Stimulated activated CD8-positive, alpha-beta memory T cell treated with anti-CD3 and anti-CD28 coated beads, Interleukin-7, amount 100 ng/mL, for 1 hour (primary cell): ENCODE measurements at places on chromosomes 6 and 20.

- no peak for DNase-seq
Observed at GRCh38 chr20:50346374-50347283, 156.0 kb downstream of the CEBPB start.

DNA sequence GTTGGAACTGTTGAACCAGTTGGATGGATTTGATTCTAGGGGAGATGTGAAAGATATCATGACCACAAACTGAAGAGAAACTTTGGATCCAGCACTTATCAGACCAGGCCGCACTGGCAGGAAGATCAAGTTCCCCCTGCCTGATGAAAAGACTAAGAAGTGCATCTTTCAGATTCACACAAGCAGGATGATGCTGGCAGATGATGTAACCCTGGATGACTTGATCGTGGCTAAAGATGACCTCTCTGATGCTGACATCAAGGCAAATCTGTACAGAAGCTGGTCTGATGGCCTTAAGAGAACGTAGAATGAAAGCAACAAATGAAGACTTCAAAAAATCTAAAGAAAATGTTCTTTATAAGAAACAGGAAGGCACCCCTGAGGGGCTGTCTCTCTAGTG lies 72.8 kb upstream of the CDYL start:
- no peak for DNase-seq

- DNase-seq, result no peak
Observed at GRCh38 chr20:19885939-19886660, 128.0 kb downstream of the RIN2 start.

DNA sequence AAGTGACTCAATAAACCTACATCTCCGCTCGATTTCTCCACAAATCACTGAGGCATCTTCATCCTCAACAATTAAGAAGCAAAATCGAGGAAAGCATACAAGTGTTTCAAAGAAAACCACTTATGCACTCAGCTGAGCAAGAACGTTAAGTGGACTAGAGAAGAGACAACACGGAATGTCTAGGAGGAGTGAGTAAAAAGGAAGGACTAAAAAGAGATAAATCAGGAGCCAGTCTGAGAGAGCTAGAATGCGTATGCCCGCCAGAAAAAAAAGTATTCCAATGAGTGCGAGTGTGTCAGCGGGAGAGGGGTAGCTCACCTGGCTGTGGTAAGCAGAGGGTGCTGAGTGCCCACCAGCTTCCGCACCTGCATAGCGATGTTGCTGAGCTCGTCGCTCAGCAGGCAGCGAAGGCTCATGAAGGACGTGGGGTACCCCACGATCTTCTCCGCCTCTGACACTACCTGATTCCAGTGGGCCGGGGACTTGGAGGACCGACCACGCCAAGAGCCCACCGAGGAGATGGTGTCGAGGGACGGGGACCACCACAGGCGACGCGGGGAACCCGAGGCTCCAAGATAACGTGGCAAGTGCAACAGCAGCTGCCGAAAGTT lies 587 bp downstream of the PDSS2 start:
- DNase-seq, result no peak

- no peak for DNase-seq
Observed at GRCh38 chr6:53284901-53285300, 63.8 kb downstream of the ELOVL5 start.

DNA sequence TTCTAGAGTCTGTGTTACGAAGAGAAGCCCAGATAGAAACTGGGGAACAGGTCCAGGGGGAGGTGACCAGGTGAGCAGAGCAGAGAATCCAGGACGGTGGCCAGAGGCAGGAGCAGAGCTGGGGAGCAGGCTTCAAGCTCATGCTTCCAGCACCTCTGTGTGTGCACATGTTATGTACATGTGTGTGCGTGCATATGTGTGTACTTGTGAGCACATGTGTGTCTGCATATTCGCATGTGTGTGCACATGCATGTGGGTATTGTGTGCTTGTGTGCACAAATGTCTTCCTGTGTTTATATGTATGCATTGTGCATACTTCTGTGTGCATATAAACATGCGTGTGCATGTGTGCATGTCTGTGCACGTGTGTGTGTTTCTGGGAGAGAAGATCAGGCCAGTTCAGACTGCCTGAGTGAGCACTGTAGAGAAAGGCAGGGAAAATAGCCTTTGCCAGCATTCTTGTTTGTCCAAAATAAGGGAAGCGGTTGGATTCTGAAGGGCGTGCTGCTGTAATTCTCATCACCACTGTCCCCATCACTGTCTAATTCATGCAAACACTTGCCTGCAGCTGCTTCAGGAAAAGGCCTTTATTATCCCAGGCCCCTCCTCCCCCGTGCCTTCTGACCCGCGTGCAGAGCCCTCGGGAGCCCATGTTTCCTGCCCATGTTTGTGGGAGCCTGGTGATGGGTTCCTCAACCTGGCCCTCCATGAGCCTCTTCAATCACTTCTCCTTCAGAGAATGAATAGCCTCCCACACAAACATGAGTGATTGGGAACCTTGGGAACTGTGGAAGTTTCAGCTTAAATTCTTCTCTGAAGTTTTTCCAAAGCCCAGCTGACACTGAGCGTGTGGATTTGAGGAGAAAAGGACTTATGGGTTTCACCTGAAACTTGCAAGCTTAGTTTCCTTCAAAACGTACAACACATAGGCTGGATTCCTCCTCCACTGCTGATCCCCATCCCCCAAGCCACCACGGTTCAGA lies 161.7 kb upstream of the AFDN start:
- DNase-seq, result no peak

DNA sequence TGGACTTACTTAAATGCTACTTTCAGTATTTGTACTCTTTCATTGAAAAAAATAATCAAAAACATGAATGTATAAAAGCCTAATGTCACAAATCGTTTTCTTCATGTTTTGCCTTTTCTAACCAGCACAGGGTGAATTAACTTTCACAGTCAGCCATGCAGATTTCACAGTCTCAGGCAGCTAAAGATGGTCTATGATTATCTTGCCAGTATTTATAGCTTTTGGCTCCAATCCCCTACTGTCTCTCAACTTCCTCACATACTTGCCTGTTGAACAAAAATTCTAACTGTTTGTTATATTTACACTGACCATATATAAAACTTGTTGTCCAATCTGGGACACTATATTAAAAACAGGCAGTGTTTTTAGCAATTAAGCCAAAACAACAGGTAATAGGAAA lies 358.2 kb downstream of the ARHGAP18 start:
- DNase-seq, result no peak

- DNase-seq, result no peak
Observed at GRCh38 chr6:21051777-21052176, 517.5 kb downstream of the CDKAL1 start.

DNA sequence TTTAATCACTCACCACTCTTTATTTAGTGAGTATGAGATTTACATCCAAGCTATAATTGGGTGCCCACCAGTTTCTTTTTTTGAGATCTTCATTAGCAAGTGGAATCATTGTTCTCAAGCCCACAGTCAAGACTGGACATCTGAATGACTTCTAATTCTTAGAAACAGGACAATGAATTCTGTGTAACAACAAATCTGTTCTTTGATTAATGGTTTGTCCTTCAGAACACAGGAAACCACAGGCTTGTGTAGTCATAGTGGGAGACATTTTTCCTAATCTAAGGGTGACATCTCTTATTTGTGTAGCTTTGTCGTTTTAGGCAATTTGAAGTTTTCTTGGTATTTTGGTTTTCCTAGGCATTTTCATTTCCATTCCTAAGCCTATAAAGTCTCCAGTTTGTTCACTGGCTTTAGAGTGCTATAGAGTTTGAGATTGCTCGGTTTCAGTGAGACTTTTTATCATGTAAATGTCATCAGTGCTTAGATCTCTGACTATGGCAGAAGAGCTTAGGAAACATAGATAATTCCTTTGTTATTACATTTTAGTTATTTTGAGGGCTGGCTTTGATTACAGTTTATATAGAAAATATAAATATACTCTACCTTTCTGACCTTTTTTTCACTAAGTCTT lies 903.9 kb upstream of the MAP3K7 start:
- DNase-seq, result no peak

DNA sequence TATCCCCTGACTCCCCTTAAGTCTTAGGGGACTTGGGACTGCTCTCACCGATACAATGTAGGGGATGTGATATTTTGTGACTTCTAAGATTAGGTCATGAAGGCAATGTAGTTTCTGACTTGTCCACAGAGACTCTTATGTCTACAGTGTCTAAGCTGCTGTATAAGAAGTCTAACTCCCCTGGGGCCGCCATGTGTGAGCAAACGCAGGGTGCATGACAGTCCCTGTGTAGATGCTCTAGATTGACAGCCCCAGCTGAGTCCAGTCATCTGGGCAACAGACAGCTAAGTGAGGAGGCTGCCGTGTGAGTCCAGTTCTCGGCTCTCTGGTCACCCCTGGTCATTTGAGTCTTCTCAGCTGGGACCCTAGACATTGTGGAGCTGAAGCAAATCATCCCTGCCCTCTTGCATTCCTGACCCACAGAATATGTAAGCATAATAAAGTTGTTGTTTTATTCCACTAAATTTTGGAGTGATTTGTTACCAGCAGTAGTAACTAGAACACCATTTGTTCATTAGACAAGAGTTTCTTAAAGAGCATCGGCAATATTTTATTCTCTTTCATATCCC lies 743.3 kb upstream of the CHD6 start:
- no peak for DNase-seq

DNA sequence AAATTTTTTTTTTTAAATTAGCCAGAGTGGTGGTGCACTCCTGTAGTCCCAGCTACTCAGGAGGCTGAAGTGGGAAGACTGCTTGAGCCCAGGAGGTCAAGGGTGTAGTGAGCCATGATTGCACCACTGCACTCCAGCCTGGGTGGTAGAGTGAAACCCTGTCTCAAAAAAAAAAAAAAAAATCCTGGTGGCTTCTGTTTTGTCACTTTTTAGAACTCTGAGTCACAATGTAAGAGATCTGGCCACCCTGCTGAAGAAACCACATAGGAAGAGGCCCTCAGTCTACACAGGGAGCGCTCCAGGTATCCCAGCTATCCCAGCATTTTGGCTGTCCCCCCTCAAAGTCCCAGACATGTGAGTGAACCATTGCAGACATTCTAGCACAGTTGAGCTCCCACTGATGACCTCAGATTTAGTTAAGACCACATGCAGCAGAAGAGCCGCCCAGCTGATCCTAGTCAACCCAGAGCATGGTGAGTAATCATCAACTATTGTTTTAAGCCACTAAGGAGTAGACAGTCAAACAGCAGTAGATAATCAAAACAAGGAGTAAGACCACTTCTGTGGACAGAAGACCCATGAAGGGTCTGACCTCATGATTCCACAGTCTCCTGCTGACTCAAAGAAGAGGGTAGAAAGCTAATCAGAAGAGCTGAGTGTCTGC lies 12.7 kb upstream of the ARFGEF2 start:
- no peak for DNase-seq

GRCh38 chr20:31449511-31450414 lies 9.3 kb downstream of the DEFB123 start:
- DNase-seq, result no peak

DNA sequence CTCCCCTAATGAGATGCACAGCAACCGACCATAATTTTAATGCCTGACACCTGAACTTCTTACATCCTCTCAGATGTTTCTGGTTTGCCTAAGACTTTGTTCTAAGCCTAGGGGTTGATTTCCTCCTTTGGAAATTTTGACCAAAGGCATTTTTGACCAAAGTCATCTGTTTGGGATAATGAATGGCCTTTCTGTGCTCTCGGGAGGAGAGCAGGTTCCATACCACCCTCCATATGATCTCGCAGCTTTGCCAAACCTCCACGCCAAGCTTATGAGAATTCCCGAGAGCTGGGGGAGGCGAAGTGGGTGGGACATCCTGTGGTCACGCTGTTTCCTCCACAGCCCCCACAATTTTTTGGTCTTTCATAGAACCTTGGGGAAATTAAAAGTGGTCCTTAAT lies 91.7 kb downstream of the SCML4 start:
- DNase-seq, result no peak

- DNase-seq, result no peak
Observed at GRCh38 chr6:75219263-75219662, 13.4 kb upstream of the COL12A1 start.

DNA sequence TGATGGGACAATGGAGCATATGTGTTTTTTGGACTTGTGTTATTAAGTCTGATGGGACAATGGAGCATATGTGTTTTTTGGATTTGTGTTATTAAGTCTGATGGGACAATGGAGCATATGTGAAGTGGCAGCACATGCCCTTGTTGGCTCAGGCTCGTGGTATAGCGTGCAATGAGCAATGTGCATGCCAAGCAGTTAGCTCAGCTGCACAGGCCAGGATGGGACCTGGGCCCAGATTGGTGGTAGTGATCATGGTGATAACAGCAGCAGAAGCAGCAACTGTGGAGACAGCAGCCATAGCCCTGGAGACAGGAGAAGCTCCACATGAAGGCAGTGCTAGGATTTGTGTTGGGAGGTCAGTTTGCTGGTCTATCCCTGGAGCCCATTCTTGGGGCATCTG lies 61.1 kb downstream of the IL20RA start:
- DNase-seq, result no peak

GRCh38 chr6:14618759-14619418 lies 501.3 kb downstream of the CD83 start:
- no peak for DNase-seq

- DNase-seq, result no peak
Observed at GRCh38 chr20:1267809-1268374, 1.8 kb downstream of the SNPH start.

- DNase-seq, result no peak
Observed at GRCh38 chr6:40392589-40392988, 194.6 kb downstream of the LRFN2 start.

DNA sequence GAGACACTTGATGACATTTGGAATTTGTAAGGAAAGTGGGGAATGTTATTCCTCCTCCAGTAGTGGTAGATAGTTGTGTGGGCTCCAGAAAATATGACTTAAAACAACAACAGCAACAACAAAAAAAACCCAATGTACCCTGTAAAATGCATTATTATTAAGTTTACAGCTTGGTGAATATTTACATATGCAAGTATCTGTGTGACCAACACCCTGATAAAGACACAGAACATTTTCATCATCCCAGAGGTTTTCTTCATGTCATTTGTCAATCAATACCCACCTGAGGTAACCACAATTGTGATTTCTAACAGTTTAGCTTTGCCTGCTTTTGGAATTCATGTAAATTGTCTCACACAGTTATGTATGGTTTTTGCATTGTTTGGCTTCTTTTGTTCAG lies 152.1 kb upstream of the GRIK2 start:
- no peak for DNase-seq

DNA sequence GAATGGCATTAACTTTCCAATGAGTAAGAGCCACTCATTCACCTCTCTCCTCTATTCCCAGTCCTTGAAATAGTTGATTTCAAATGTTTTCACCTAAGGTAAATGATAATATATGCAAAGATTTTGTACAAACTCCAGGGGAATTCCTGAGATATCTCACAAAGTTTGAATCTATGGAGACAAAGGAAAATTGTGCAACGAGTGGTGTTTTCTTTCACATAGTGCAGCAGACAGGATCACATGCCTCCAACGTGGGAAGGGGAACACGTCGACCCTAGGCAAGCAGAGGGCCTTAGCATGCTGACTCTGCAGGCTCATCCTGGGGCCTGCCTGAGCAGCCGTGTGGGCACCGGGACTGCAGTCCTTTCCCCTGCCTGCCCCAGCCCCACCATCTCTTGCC lies 195.6 kb upstream of the THBS2 start:
- DNase-seq, result no peak

DNA sequence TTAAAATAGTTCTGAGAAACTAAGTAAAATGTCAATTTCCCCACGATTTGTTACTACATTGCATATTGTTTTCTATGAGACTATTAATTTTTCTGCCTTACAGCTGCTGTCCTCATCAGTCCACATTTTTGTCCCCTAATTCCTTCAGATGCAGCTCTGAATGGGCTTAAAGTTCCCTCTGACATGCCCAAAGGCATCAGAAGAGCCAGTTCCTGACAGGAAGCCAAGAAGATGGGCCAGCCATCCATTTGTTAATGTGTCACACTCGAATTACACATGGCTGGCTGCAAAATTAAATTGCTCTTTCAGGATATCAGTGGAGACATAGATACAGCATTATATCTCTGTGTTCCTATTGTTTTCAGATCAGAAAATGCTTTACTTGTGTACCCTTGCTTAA lies 1223.0 kb downstream of the EPHA7 start:
- DNase-seq, result no peak
